DND-41 (cell line): ENCODE measurements at places on chromosomes 13 and 19.

- no peak for DNase-seq
Measured at GRCh38 chr13:43088093-43088511, 64.7 kb downstream of the DNAJC15 start.

DNA sequence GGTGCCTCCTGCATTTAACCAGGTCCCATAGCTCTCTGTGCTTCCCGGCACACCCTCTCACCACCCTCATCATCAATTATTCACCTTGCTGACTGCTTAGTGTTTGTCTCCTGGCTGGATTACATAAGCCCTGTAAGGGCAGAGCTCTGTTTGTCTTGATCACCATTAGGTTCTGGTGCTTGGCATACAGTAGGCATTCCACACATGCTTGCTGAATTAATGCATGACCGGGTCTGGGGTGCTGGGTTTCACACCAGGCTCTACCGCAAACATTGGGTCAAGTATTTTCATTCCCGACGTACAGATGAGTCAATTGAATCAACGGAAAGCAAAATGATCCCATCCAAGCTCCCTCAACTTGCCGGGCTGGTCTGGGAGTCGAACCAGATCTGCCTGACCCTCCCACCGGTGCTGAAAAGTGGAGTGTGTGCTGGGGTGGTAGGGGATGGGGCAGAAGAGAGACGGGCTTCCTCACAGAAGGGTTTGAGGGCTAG, 28.5 kb downstream of the VAV1 start:
- no peak for DNase-seq

DNA sequence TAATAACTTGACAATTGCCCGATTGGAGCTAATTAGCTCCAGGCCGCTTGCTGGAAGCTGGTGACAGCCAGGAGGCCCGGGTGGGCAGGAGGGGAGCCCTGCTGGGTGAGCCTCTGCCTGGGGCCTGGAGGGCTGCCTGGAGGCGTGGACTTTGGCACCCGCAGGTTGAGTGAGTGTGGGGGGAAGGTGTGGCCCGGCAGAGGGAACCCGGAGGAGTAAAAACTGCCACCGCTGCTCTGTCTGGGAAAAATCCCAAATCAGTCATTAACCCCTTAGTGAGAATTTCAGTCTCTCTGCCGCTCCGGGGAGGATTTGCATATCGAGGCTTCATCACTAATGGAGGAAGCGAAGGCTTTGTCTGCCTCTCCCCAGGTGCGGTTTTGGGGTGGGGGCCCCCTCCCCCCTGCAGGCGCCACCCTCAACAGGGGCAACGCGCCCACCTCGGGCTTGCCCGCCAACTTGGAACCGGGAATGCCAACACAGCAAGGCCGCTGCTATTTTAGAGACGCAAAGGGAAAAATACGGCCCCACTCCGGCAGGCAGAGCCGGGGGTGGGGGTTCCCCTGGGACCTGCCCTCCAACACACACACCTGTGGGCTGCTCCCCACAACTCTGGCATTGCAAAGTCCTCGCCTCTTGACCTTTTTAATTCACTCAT, 6.2 kb downstream of the EFNA2 start:
- DNase-seq: no peak

DNA sequence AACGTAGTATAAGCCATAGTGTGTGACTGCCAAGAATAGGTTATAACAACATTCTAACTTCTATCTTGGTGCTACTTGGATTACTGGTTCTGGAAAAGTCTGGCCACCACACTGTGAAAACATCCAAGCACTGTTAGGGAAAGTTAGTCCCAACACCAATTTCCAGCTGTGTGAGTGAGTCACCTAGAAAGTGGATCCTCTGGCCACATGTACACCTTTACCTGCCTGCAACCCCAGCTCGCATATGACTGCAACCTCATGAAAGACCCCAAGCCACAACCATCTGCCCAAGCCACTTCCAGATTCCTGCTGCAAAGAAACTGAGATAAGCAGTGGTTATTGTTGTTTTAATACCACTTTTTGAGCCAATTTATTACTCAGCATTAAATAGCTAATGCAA, 404.5 kb downstream of the KCTD12 start:
- DNase-seq: no peak

DNA sequence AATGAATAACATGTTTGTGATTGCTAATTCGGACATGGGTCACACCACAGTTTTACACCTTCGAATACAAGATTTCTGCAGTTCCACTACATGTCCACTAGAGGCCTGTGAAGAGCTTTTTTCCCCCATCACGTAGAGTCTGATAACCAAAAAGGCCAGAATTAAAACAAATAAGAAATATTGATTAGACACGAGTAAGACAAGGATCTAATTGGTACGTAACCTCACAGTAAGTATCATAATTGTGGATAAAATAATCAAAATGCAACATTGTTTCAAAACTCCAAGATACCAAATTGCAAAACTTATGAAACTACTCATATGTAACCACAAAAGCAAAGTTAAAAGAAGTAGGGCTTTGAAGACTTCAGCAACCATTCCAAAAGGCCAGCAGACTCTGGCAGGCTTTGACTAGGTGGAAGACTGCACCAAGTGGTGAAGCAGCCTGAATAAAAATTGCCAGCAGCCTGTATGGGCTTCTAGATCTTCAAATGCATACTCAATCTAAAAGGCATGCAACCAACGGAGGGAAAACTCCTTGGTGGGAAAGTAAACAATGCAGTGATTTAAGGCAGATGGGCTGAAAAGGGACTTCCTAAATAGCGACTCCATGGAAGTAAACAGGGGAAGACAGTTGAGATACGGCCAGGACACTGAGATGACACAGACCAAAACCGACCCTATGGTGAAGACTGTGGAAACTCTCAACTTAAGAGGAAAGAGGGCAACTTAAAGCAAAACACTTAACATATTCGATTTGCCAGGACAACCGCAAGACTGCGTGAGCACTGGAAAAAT, 56.7 kb downstream of the STARD13 start:
- no peak for DNase-seq

- no peak for DNase-seq
Measured at GRCh38 chr13:31775686-31776085, 36.4 kb downstream of the RXFP2 start.

GRCh38 chr19:1449467-1450442, at the start of gene APC2:
APC2 (plus strand) TSS chr19:1450121; CDS start chr19:1453002, 2,881 bp downstream.
- DNase-seq: peak; percentile 57

- DNase-seq: no peak
Measured at GRCh38 chr13:73465617-73465971, 406.8 kb downstream of the KLF5 start.

- no peak for DNase-seq
Measured at GRCh38 chr13:107329991-107330390, 762.1 kb upstream of the ARGLU1 start.

DNA sequence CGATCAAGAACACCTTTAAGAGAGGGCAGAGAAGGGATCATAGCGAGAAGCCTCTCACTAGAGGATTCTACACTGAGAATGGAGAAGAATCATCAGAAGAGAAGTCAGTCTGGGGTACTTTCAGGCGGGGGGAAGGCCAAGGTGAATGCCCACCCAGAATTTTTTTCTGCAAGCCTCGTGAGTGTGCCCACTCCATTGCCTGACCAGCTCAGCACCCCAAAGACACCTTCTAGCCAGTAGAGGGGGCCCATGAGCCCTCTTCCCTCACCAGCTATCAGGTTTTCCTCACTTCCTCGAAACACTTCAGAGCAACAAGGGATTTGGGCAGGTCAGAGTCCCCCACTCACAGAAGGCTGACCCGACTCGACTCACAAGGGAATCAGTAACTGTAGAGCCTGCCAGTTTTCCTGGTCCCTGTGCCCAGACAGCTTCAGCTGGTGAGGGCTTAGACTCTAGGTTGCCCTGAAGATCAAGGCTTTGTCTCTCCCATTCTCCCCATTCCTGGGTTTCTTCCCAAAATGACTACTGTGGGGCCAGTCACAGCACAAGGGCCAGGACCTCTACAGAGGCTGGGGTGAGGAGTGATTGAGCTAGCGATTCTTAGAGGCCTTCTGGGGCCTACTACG, 18.4 kb downstream of the NLRP13 start:
- peak; percentile 7 for DNase-seq

DNA sequence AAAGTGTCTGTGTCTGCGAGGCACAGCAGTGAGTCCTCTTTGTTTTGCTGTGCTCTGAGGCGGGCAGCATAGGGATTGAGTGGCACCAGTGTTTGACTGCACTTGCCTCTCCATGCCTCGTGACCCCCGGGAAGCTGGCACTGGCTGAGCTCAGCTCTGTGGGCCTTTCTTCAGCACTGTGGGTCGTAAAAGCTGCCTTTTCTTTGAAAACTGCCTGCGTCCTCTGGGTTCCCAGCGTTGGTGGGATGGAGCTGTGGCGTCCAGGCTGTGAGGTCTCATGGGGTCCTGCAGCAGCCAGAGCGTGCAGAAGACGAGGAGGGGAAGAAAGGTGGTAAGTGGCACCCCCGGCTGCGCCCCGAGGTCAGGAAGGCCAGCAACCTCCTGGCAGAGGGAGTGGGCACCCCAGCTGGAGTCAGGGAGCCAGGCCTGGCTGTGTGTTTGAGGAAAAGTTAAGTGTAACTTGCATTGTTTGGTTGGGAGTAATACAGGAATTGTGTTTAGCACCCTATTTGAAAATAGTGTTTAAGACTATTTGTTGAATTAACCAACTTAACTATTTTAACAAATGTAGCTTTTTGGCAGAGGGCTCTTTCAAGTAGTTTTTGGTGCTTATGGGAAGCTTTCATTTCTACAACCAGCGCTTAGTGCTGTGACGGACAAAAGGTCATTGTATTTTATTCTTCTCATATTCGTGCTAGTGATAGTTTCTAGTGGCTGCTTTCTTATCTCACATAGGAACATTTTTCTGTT, 79.3 kb upstream of the TEX29 start:
- DNase-seq: no peak

DNA sequence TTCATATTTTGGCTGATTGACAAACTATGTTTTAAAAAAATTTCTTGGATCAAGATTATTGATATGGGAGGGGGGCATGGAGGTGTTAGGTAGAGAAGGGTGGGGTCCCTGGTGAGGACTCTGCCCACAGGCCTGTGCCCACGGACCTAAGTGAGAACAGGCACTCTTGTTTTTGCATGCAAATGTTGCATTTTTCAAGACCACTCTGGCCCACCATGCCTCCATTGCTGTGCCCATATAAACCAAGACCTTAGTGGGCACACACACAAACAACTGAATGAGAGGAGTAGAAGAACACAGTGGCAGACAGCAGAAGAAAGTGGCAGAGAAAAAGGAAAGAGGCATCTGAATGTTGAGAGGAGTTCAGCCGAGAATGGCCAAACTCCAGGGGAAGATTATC, 69.6 kb upstream of the ZNF98 start:
- no peak for DNase-seq

DNA sequence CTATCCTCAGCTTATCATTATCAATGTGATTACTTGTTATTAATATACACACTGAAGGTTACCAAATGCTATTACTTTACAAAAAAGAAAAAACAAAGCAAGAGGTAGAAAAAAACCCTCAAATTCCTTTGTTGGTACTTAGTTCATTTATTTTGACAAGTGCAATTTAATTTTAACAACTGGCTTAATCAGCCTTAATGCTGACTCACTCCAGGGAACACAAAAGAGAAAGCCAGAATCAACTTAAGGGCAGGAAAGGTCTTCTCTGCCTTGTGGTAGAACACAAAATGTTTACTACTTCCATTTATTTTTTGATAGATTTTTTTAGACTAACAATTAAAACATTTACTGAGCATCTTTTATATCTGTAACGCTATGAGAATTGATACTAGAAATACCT, 417.1 kb downstream of the PCDH17 start:
- no peak for DNase-seq

- DNase-seq: no peak
Measured at GRCh38 chr13:50993934-50994333, 84.3 kb downstream of the RNASEH2B start.

DNA sequence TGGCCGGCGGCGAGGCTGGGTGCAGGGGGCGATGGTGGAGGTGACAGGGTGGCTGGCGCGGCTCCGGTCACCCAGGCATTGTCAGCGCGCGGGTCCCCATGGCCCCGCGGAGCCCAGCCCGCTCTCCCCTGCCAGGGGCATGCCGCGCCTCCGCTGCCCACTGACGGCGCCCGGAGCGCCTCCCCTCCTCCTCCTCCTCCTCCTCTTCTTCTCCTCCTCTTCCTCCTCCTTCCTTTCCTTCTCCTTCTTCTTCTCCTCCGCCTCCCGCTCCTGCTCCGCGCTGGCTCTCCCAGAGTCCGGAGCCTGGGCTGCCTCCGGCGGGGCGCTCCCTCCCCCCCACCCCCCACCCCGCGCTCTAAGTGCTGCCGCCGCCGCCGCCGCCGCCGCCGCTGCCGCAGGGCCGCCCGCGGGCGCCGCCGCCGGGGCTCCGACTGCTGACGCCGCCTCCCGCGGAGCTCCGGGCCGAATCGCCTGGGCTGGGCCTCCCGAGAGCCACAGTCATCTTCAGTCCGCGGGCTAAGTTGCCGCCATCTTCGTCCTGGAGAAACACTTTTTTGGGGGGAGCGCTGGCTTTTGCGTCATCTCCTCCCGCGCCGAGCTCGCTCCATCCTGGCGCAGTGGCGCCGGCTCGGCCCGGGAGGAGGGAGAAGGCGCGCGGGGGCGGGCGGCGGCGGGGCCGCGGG, 348.3 kb downstream of the LIG4 start:
- DNase-seq: no peak

DNA sequence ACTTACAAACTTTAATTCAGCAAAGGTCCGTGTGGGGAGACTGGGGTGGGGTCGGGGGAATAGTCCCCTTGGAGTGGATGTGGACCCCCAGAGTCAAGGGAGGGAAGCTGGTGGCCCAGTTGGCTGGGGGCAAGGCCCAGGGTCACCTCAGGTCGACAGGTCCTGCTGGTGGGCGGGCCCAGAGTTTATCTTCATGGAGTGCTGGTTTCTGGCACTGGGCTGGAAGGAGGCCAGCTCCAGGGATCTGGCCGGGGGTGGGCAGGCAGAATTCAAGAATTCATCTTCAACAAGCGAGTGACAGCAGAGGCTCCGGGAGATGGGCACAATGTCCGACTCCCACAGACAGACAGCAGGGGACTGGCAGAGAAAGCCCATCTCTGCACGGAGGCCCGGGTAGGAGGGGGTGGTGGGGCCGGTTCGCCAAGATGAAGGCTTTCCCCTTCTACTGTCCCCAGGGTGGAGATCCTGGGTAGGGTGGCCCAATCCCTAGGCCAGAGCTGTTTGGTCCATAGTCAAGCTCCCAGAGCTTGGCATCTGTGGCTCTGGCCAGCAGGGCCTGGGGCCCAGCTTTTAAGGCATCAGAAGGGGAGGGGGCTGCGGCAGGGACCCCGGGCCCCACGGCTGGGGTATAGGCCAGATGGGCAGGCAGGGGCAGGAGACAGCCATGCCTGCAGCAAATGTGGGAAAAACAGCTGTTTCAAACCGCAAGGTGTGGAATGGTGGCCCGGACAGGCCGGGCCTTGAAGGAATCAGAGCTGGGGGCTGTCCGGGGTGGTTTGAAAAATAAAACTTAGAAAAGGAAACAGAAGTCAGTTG, 622 bp upstream of the FDX2 start:
- no peak for DNase-seq

GRCh38 chr13:74765955-74766354, 631.8 kb upstream of the KLF12 start:
- no peak for DNase-seq

DNA sequence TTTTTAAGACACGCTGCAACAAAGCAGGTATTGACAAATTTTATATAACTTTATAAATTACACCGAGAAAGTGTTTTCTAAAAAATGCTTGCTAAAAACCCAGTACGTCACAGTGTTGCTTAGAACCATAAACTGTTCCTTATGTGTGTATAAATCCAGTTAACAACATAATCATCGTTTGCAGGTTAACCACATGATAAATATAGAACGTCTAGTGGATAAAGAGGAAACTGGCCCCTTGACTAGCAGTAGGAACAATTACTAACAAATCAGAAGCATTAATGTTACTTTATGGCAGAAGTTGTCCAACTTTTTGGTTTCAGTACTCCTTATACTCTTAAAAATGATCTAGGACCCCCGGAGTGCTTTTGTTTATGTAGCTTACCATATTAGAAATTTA, 1.2 kb downstream of the BRCA2 start:
- DNase-seq: no peak
